ENCODE measurements at places on chromosomes 5 and 9. TPM values are rescaled to one million over a fixed set of nuclear protein-coding genes. Genes with fewer than 3 reads are reported as not detected.

DNA sequence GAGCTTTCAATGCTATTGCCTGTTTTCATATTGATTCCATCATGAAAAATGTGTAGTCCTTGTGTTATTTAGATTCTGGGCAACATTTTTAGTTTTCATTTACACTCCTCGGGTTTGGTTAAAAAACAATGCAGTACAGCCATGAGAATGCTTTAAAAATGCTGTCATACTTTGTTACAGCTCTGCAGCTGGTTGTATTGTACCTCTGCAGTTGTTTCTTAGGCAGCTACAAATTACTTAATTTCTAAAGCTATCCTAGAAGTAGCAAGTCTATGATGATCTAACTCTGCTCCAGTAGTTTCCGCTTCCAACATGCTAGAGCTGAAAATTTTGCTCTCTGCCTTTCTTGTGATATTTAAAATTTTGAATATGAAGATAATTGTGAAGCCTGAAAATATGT is 20.2 kb downstream of the SNX18 start:
- H3K4me3 ChIP-seq, result no peak overlapping the region
- H3K27ac ChIP-seq, result no peak overlapping the region
- DNase-seq, result no peak
- H3K27me3 ChIP-seq, result no peaks in the 10 kb centered on the region
- peaks cover 24% of the 10 kb centered on the region for H3K4me1 ChIP-seq
- no peaks in the 10 kb centered on the region for H3K36me3 ChIP-seq

GRCh38 chr5:38601133-38601862 is 44.9 kb upstream of the LIFR start:
- peaks cover 56% of the 10 kb centered on the region for H3K4me1 ChIP-seq
- H3K4me3 ChIP-seq, result no peak overlapping the region
- H3K27me3 ChIP-seq, result no peaks in the 10 kb centered on the region
- H3K27ac ChIP-seq, result no peak overlapping the region
- peak; percentile 49 for DNase-seq

- H3K27ac ChIP-seq, result no peak overlapping the region
- no peaks in the 10 kb centered on the region for H3K4me1 ChIP-seq
- no peak for DNase-seq
- no peaks in the 10 kb centered on the region for H3K36me3 ChIP-seq
- H3K27me3 ChIP-seq, result peaks cover 7% of the 10 kb centered on the region
- H3K4me3 ChIP-seq, result no peak overlapping the region
These were observed 370.7 kb downstream of the ZSWIM6 start for GRCh38 chr5:61702784-61703183.

GRCh38 chr9:136525207-136525606 is 20.6 kb downstream of the NOTCH1 start:
- DNase-seq, result no peak
- H3K27me3 ChIP-seq, result no peaks in the 10 kb centered on the region
- no peak overlapping the region for H3K27ac ChIP-seq
- peaks cover 11% of the 10 kb centered on the region for H3K36me3 ChIP-seq
- H3K4me1 ChIP-seq, result peaks cover 18% of the 10 kb centered on the region

GRCh38 chr9:68750255-68750654 is 45.2 kb downstream of the PIP5K1B start:
- no peaks in the 10 kb centered on the region for H3K36me3 ChIP-seq
- no peak for DNase-seq
- H3K27ac ChIP-seq, result no peak overlapping the region
- H3K4me3 ChIP-seq, result no peak overlapping the region

RNF224 gene
- not detected for total RNA-seq

DNA sequence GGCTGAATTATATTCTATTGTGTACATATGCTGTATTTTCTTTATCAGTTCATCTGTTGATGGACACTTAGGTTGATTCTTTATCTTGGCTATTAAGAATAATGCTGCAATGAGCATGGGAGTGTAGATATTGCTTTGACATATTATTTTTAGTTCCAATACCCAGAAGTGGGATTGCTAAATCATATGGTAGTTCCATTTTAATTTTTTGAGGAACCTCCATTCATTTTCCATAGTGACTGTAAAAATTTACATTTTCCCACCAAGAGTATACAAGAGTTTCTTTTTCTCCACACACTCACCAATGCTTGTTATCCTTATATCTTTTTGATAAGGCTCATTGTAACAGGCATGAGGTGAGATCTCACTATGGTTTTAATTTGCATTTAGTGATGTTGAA is 19.4 kb downstream of the JAK2 start:
- H3K4me1 ChIP-seq, result no peaks in the 10 kb centered on the region
- no peak for DNase-seq
- no peak overlapping the region for H3K27ac ChIP-seq

- no peak overlapping the region for H3K4me3 ChIP-seq
- no peak for DNase-seq
- H3K27me3 ChIP-seq, result no peaks in the 10 kb centered on the region
These were observed 272.0 kb downstream of the MAN2A1 start for GRCh38 chr5:109961751-109962150.
